Hippocampal formation (tissue), 2 donors: ENCODE measurements at places on chromosomes 5 and 9.

DNA sequence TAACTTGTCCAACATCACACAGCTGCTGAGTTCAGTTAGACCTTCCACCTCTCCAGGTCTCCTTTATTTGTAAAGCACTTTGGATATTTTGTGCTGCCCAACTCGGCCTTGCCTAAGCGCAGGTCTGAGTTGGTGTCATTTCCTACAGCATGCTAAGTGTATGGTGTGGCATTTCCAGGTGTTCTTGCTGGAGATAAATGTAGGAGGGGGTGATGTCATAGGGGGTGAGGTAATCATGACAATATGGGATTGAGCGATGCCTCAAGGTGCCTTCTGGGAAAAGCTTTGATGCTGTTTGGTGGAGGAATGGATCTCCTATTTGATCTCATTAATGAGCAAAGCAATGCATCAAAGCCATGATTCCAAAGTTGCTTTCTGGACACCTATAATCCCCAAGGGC is 32.3 kb upstream of the NEURL1B start:
- DNase-seq: no peak

GRCh38 chr9:87678650-87679355 is 47.1 kb upstream of the CTSL start:
- peak; percentile 35 for DNase-seq

- no peak for DNase-seq
Measured at GRCh38 chr9:100072805-100073204, 26.0 kb downstream of the ERP44 start.

DNA sequence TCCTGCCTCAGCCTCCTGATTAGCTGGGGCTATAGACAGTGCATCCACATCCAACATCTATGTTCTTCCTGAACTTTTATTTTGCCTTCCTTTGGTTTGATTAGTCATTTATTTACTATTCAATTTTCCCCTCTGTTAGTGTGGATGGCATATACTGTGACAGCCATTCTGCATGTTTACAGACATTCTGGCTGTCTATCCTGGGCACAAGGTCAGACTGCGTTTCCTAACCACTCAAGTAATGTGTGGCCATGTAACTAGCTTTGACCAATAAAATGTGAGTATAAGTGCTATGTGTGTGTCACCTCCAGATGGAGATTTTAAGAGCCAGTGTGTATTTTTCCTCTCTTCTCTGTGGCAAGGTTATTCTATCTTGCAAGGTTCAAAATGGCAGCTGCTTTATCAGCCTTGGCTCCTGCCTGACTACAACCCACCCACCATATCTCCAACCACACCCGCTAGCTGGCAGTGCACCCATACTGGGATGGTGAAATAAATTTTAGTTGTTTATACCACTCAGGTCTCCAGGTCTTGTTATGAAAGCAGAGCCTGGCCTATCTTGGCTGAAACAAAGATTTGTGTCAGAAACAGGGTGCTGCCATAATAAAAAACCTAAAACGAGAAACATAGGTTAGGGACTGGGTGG is 32.2 kb downstream of the PDE6A start:
- DNase-seq: no peak
